ENCODE measurements at places on chromosomes 5 and 9.

- no peak for DNase-seq
These were observed 173.7 kb upstream of the KIF2A start for GRCh38 chr5:62132276-62132675.

- DNase-seq = no peak
These were observed 167.7 kb downstream of the RGS3 start for GRCh38 chr9:113631137-113631765.

- DNase-seq = no peak
These were observed 90.4 kb upstream of the PUM3 start for GRCh38 chr9:2934241-2934650.

DNA sequence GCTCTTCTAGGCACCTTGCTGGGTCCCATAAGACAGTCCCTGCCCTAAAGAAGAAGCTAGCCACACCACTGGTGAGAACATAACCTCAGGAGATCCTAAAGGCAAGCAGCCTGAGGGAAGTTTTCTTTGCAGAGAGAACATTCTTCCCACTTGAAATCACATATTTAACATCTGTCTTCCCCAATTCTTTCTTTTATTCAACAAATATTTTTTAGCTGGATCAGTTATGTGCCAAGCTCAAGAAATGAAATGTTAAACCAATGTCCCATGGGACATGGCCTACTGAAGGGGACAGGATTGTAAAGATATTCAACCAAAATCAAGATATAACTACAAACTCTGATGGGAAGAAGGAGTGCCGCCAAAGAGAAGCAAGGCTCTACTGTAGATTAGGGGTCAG, 36.5 kb downstream of the FOXI1 start:
- no peak for DNase-seq

GRCh38 chr5:177496727-177497291, 595 bp downstream of the PDLIM7 start:
- DNase-seq = peak; percentile 21

DNA sequence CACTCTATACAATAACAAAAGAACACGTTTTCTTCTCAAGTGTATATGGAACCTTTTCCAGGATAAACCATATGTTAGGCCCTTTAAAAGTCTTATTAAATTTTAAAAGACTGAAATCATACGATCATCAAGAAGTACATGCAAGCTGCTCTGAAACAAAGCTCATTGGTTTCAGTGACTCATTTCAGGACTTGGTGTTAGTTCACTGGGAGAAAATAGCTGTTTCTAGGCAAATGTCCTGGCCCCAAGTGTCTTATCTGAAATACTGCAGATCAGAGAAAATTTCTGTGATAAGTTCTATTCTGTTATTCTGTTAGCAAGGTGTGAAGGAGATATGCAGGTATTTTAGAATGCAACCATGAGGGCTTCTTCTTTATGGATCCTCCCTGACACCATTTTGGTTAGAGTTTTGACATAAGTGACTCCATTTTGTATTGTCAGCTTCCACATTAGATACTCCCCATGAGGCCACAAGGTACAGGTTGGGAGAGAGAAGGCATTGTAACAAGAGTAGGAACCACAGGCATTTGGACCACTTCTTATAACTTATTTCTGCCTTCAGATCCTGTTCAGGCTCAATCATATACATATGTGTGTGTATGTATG, 7.5 kb upstream of the CCDC180 start:
- no peak for DNase-seq

- no peak for DNase-seq
These were observed 3.4 kb downstream of the COL5A1 start for GRCh38 chr9:134644725-134645606.

DNA sequence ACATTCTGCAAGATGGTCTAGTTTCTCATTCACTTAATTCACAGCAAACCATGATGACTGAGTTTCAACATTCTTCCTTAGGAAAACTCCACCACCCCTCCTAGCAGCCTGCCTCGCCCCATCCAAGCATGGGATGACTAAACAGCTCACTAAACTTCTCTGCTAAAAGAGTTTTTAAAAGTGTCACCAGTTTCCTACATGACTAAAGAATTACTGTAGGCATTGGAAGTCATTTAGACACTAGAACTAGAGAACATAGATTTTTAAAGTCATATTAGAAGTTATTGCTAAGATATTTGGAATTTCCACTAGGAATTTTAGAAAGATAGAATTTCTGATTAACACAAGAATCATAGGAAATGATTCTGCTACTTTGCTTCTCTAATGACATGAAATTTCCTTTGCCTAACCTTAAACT, 5.5 kb upstream of the ESM1 start:
- DNase-seq = no peak

DNA sequence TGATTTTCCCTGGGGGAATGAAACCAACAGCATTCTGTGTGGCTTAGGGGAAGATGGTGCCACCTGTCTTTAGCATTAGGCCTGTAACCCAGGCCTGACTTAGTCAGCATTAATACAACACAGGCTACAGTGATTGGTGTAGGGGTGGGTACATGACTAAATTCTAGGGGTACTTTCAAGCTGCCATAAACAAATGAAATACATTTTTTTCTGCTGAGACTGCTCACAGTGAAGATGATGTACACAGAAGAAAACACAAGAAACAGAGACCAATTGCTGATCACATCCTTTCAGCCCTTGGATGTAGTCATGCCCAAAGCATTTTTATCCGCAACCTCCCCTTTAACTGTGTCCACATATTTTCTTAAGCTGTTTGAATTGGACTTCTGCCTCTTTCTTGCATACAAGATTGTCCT, 527.2 kb downstream of the KCTD16 start:
- DNase-seq = no peak

DNA sequence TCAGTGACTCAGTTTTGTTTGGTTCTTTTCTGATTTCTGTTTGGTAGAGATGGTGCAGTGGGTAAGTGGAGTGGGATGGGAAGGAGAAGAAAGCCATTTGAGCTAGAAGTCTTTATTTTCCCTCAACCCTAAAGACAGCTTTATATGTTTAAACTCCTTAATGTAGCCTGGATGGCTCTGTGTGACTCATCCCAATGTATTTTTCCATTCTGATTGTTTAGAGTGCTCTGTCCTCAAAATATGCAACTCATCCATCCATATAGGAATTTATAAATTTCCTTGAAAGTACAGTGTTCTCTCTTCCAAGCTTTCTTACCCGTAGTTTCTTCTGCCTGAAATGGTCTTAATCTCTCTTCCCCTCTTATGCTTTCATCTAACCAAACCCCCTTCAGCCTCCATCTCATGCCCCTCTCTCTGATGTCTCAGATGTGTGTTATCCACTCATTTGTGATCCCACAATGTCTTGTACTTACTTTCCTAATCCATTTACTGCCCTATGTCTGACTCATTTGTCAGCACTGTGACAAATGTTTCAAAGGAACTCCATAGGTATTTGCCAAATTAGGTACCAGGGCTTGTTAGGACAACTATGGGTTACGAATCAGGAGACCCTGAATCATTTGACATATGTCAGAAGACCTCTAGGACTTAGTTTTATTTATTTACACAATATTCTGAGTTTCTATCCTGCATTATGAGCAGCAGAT, 217.5 kb upstream of the SGCD start:
- no peak for DNase-seq

DNA sequence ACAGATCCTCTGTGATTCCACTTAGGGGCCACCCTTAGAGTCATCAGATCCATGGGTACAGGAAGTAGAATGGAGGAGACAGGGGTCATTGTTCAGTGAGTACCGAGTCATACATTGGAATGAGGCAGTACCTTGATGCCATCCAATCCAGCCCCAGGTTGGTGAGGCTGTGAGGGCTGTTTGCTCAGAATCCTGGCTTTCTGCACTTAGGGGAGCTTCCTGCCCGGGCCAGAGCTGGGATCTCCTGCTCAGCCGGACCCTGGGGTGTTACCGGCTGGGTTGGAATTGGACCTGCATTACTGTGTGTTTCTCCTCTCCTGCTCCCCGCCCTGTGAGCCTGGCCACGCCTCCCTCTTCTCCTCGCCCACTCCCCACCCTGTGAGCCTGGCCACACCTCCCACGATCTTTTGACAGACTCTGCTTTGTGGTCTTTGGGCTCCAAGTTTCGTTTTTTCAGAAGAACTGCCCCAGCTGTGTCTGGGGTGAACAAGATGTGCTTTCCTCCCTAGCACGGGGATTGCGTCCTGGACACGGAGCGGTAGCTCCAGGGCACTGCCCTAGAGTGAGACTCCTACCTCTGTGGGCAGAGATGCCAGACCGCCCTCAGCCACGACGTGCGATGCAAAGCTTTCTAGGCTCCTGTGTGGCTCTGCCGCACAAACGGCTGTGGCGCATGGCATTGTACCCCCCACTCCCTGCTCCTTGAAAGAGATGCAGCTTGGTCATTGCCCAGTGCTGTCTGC, 15.4 kb downstream of the TRAF2 start:
- no peak for DNase-seq

GRCh38 chr5:98464737-98465330, 308.6 kb upstream of the RGMB start:
- no peak for DNase-seq

DNA sequence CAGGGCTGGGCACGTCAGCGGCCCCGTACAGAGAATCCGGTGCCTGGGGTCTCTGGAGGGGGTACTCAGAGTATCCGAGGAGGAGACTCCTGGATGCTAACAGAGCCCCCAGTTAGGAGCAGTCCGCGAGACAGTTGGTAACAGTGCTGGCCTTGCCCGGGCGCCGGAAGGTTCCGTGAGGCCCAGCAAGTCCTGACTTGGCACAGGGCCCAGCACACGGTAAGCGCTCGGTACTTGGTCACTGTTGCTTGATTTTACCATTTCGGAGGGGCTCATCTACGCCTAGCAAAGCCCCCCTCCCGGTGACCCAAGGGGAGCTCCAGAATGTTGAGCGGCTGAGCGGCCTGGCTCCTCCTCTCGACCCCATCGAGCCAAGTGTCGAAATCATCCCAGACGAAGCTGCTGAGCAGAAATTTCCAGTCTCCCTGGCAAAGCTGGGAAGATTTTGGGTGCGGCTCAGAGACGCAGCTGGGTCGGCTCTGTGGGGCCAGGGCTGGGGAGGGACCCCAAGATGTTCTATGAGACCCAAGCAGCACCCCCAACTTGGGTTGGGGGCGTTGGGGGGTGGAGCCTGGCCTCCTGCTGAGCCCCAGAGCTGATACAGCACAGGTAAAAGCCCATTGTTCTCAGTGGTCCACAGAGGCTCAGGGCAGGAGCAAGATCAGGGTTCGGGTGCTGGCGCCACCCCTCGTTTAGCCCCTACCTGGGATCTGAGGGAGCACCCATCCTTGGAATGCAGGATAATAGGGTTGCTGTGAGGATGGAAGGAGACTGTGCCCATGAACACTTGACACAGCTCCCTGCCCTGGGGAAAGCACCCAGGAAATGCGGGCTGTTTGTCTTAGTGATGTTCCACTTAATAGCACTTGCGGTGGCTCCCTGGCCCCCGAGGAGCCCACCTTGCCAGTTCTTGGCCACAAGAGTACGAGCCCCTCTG, 137.2 kb downstream of the C9orf50 start:
- no peak for DNase-seq

- no peak for DNase-seq
These were observed 1.2 kb downstream of the HAVCR1 start for GRCh38 chr5:157057459-157058370.

DNA sequence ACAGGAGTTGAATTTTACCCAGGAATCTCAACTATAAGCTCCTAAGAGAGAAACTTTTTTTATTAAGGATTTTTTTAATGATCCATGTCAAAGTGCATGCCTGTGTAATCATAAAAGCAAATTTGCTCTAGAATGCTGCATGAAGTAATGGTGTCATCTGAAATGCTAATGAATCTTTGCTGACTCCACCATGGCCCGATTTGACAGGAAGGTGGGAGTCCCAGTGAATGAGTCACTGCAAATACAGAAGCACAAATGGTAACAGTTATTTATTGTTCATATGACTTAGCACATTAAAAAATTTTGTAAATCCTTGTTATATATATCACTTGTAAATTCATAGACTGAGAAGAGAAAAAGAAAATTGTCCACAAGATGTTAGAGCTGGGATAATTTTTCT, 341.3 kb downstream of the RASEF start:
- no peak for DNase-seq
